ENCODE measurements at places on chromosomes 16 and 17.
A peak's percentile ranks its signal among the peaks of the same experiment; 100 is the strongest.

GRCh38 chr16:31269541-31269940 is 9.8 kb downstream of the ITGAM start:
- no peak for DNase-seq

GRCh38 chr17:65593855-65594845 is 32.7 kb upstream of the AXIN2 start:
- DNase-seq: peak; percentile 31

DNA sequence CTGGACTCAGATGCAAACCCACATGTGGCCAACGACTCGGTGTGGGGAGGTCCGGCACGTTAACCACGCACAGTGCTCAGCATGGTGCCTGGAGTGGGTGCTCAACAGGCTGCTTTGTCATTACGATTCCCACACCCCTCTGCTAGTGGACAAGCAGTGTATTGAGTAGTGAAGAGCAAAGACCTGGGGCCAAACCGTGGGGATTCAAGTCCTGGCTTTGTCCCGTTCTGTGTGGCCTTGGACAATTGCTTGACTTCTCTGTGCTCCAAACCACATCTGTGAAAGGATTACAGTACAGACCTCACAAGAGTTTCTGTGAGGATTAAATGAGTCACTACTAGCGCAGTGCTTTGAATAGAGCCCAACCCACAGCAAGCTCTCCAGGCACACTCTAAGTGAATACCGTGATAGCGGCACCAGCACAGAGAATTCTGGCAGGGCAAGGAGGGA is 33.8 kb downstream of the TRPV2 start:
- no peak for DNase-seq

DNA sequence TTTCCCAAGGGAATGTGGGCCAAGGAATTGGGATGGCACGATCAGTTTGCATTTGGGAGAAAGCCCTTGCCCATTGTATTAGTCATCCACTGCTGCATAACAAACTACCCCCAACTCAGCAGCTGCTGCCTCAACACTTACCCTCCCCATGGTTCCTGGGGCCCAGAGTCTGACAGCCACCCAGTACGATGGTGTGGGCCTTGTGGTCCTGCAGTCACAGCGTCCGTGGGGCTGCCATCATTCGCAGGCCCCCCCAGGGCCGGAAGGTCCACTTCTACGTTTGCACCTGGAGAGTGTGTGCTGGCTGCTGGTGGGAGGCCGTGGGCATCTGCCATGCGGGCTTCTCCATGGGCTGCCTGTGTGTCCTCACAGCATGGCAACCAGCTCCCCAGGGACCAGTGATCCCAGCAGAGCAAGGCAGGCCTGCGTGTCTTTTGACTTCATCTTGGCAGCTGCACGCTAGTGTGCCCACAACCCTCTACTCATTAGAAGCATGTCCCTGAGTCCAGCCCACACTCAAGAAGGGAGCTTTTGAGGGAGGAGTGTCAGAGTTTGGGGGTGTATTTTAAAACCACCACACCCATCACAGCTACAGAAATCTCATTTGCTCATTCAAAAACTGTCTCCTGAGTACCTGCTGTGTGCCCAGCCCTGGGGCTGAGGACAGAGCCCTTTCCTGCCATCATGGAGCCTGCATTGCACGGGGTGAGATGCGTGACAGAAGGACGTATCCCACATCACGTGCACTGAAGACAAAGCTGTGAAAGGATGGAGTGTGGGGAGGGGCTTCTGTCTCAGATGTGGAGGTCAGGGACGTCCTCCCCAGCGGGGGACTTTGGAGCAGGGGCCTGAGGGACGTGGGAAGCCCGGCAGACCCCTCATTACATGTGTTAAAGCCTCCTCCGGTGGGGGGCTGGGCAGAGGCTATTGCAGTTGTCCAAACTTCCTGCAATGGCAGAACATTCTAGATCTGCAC is 185.0 kb upstream of the ZNF469 start:
- DNase-seq: no peak

DNA sequence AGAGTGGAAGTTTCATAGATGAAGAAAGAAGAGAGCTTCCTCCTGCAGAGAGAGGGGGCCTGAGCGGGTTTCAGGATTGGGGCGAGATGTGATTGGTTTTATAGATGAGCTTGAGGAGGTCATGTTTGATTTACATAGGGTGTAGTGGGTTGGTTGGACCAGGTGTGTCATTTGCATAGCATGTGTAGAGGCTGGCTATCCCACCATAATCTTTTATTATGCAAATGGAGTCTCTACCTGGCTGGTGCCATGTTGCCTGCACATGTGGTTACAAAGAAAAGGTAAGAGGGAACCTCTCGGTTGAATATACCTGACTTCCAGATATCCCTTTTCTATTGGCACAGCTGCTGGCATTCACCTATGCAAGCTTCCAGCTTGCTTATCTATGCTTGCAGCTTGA is 228.1 kb downstream of the BCAS3 start:
- DNase-seq: no peak

DNA sequence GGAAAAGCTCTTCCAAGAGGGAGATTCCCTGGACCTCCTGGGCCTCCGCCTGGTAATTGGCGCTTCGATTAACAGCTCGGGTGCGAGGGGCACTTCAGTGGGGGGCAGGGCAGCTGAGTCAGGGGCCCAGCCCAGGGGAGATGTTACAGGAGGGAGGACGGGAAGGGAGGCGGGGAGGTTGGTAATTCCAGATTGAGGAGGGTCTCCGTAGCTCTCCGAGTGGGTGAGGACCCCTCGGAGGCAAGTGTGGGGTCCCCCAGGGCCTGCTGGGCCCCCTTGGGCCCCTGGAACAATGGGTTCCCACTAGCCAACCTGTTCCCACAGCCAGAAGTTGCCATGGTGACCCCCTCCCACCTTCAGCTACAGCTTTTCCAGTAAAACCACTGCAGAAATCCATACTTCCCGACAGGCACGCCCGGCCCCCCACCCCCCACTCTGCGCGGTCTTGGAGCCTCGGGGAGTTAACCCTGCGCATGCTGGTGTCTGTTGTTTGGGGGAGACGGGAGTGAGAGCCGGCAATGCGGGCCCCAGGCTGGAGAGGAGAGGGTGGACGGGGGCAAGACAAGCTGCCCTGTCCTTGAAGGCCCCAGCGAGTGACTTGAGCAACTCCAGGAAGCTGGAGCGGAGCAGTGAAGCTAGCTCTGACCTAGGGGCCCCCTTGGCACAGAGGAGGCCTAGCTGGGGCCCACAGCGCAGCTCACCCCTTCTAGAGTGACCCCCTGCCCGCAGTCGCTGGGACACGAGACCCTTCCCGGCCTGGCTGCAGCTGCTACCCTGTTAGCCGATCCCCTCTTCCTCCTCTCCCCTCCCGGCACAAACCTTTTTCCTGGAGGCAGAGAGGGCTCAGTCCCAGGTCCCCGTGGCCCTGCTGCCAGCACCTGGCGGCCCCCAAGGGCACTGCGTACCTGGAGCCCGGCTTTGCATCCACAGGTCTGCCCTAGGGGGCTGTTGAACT is 37.8 kb downstream of the TMEM235 start:
- no peak for DNase-seq

DNA sequence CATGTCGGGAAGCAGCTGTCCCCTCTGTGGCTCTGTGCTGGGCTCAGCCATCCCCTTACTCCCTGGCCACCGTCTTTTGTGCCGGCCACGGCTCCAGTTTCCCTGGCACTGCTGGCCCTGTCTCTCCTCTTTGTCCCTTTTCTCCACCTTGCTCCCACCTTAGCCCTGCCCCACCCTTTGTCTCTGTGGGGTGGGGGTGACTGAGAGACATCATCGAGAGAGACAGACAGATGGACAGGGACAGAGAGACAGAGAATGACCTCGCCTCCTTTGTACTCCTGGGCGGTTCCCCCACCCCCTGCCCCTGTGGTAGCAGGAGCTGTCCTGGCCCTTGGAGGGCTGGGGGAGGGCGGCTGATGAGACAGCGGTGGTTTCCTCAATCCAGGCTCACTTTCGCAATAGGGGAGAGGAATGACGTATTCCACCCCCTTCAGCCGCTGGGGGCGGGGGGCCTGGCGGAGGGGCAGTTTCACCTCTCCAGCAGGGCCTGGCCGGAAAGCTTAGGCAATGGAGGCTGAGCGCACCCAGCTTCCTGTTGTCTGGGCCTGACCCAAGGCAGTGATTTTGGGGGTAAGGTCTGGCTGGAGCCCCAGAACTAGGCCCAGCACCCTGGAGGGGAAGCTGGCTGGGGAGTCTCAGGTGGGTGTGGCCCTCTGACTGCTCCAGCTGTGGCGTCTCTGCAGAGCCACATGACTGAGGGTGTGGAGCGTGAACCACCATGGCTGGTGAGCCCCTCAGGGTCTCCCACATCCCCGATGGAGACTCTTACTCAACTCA is 7.3 kb downstream of the FMNL1 start:
- DNase-seq: no peak

GRCh38 chr17:3754458-3755334 is 31.0 kb downstream of the HASPIN start:
- no peak for DNase-seq

DNA sequence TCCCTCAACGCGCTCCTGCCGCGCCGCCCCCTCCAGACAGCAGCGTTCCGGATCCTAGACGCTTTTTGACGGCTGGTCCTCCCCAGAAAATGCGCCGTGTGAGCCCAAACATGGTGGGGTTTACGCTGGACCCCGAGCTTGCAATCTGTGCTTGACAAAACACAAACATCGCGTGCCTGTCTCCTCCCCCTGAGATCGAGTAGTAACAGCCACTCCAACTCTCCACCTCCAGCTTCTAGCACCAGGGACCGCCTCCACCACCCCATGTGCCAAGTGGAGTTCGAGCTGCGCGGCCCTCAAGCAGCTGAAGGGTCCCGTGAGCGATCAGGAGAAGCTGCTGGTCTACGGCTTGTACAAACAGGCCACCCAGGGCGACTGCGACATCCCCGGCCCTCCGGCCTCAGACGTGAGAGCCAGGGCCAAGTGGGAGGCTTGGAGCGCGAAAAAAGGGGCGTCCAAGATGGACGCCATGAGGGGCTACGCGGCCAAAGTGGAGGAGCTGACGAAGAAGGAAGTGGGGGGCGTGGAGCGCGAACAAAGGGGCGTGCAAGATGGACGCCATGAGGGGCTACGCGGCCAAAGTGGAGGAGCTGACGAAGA is 656 bp upstream of the GEMIN4 start:
- no peak for DNase-seq

DNA sequence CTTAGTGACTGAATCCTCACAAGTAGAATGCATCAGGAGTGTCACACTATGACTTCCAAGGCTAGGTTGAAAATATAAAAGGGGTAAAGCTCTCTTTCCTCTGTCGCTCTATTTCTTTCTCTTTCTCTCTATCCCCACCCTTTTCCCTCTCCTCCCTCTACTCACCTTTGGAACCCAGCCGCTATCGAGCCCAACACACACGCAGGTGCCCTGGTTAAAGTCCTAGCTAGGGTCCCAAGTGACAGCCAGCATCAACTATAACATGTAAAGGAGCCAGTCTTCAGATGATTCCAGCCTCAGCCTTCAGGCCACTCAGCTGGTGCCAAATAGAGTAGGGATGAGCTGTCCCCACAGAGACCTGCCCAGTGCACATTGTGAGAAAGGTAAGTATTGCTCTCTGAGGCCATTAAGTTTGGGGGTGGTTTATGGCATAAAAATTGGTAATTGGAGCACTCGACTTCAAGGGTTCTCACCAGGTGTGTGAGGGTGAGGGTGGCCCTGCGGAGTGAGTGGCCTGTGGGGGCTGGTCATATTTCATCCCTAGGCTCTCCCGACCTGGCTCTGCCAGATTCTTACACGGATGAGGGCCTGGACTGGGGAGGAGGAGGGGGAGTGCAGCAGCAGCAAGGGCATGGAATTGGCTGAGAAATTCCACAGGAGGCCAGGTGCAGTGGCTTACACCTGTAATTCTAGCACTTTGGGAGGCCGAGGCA is 14.9 kb upstream of the C16orf54 start:
- no peak for DNase-seq

GRCh38 chr17:43800736-43801135 is 20.5 kb downstream of the CFAP97D1 start:
- no peak for DNase-seq

GRCh38 chr17:56835264-56835585 is 1.3 kb downstream of the DGKE start:
- no peak for DNase-seq

GRCh38 chr16:26342621-26343020 is 650.9 kb downstream of the HS3ST4 start:
- DNase-seq: no peak

- no peak for DNase-seq
Observed at GRCh38 chr16:11395949-11396240, 50.6 kb downstream of the RMI2 start.

DNA sequence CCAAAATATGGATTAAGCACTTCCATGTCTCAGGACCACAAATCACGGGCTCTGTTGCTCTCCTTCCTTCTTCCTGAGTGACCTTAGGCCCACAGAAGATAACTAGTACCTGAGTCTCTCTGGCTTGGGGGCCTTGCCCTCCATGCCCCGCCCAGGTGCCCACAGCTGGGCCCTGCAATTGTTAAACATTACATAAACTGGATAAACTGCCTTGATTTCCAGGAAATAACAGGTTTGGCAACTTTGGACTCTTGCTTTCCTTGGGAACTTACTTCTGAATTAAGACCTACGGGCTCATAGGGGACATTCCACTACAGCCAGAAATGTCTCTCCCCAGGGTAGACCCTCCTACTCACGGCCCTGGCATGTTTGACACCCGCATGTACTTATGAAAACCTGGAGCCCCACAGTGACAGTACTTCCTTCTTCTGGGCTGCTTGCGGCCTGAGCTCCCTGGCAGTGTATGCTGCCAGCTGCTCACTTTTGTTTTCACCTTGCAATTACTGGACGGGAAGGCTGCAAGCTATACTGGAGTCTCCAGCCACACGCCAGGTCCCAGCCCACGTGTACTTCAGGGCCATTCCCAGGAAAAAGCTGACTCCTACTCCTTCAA is 2.3 kb upstream of the UBALD2 start:
- DNase-seq: peak; percentile 62

DNA sequence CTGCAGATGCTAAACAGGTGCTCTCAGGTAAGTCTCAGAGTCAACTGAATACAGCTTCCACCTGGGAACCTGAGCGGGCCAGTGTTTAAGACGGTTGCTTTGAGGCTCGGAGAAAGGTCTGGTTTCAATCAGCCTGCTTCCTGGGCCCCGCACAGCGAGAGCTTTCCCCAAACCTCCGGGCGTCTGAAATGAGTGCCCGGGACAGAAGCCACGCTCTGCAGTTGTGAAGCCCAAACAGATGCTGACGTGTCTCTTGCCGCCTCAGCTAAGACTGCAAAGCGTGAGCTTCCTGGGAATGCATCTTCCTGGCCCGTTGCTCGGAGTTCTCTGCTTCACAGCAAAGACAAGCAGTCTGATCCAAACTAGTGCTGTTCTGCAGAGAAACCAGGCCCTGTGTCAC is 36.7 kb downstream of the PLXDC1 start:
- no peak for DNase-seq
